ENCODE measurements at places on chromosomes 5 and 9.

GRCh38 chr5:90994796-90995195 is 388.3 kb downstream of the ARRDC3 start:
- DNase-seq = no peak

DNA sequence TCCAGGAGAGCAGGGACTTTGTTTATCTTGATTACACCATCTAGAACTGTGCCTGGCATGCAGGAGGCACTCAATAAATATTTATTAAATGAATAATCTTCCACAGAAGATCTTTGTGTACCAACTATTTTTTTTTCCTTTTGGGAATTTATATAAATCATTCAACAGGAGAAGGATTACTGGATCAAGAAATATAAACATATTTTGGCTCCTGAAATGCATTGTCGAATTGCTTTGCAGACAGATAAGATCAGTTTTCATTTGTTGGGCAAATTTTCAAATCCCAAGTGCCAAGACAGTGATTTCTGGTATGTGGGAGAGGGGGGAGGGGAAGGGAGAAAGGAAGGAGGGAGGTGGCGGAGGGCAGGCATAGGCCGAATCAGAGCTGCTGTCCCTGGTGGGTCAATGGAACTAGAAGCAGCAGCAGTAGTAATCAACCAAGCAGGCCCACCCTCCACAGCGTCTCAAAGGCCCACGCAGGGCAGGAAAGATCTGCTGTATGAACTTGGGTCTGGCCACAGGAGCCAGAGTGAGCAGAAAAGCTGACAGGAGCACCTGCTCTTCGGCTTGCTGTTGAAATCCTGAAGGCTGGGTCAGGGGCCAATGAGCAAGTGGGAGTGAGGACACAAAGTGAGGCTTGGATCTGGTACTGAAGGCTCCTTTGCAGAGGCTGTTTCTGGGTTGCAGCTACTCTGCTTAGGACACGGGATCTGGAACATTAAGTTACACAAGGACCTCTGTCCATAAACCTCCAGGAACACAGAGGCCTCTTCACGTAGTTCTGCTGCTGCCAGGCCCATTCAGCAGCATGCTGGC is 15.8 kb upstream of the TRAF1 start:
- DNase-seq = no peak

DNA sequence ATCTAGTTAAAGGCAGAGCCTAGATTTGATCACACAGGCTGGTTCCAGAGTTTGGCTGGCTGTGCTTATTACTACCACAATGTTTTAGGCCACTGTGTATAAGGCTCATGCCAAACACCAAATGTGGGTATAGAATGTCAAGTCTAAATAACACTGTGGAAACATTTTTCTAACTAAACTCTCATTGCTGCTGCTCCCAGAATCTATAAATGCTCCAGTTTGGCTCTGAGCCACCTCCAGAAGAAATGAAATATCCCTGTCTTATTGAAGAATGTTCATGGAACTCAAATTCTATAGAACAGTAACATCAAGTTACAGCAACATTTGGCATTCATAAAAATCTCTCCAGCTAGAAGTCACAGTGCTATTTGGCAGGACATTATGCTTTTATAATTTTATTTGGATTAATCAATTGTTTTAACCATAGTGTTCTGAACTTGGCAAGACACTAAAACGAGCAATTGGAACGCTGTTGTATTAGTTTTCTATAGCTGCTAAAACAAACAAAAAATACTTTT is 178.1 kb upstream of the COX7C start:
- DNase-seq = no peak

- peak; percentile 78 for DNase-seq
These were observed 1.9 kb upstream of the IL13 start for GRCh38 chr5:132655821-132656773.

DNA sequence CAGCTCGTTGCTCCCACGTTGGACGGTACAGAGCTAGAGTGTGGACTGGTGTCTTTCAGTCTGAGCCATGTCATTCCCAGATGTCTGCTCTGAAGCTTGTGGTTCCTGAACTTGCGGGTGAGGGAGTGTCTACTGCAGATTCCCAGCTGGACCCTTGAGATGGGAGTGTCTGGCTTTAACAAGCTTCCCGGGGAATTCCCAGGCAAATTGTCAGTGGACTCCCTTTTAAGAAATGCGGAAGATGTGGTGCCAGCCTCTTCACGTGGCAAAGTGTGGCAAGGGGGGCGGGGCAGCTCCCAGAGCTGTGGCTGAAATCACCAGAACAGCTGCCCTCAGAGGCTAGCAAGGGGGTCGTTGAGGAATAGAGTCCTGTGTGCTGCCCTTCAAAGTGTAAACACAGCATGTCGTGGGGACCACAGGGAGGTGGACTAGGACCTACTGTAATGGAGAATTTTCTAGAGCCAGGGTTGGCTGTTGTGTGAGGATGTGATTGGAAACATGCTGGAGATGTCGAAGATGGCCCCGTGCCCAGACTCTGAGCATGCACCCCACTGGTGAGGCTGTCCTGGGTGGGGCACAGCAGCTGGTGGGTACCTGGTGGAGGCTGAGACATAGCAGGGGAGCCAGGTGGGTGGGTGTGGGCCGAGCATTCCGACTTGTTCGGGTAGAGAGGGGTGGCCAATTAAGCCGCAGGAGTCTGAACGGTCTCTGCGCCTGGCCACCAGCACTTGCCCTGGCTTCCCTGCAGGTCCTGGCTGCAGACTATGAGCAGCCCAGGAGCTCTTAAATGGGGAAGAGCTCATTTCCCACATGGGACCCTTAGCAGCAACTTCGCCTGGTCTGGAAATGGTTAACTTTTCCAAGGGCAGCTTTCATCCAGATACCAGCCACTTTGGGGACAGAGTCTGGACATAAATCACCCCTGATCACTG is 37.4 kb downstream of the PRRX2 start:
- no peak for DNase-seq

DNA sequence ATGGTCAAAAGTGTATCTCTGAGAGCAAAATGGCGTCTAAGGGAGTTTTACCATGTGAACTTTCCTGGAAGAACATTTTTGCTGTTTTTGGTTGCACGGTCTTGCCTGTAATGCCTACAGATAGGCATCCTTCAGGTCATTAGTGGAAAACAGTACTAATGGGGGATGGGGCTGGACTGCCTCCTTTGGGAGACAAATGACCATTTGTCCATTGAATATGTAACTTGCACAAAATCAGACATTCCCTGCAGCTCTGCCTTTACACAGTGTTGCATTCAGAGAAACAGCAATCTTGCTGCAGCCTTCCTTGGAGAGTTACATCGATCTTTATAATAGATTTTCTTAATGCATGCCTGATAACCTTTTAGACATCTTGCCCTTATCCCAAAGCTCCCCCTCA is 138.5 kb upstream of the EGFLAM start:
- DNase-seq = no peak

- DNase-seq = no peak
These were observed 21.9 kb downstream of the PTGS1 start for GRCh38 chr9:122392714-122393113.

DNA sequence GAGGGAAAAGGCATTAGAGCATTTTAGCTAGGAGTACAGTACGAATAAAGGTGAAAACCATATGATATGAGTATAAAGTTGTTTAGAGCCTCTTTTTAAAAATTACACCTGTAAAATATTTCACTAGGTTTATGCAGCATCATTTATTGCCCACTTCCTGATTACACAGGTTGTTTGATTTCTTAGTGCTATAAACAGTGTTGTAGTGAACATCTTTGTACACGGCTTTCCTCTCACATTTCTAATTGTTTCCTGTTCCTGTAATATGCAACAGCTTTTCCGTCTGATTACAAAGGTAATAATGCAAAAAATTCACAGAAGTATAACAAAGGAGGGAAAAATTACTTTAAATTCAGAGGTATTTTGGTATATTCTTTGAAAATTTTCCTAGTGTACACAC is 13.0 kb downstream of the STOM start:
- no peak for DNase-seq

- no peak for DNase-seq
These were observed 26.8 kb downstream of the BARHL1 start for GRCh38 chr9:132609184-132609583.

GRCh38 chr5:88758184-88758583 is 124.8 kb downstream of the MEF2C start:
- no peak for DNase-seq

DNA sequence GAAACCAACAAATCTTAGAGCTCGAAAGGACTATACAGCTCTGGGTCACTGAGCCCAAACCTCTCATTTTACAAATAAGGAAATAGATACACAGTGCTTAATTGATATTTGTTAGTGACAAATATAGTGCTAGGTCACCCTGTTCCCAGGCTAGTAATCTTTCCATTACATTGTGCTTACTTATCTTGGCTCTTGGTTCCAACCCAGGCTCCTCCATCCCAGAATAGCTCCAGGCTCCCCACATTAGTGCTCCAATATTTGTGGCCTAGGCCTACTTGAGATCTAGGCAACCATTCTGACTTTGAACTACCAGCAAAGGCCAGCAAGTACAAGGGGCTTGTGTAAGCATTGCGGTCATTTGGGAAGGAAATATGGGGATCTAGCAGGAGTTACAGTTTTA is 21.7 kb upstream of the SUB1 start:
- DNase-seq = no peak

DNA sequence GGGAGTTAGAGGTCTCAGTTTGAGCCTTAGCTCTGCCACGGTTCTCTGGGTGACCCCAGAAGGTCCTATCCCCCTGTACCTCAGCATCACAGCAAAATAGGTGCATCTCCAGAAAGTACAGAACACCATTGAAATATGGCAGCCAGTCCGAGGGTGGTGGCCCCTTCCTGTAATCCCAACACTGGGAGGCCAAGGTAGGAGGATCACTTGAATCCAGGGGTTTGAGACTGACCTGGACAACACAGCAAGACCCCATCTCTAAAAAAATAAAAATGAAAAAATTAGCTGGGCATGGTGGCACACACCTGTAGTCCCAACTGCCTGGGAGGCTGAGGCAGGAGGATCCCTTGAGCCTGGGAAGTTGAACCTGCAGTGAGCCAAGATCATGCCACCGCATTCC is 7.0 kb upstream of the CRB2 start:
- DNase-seq = no peak

DNA sequence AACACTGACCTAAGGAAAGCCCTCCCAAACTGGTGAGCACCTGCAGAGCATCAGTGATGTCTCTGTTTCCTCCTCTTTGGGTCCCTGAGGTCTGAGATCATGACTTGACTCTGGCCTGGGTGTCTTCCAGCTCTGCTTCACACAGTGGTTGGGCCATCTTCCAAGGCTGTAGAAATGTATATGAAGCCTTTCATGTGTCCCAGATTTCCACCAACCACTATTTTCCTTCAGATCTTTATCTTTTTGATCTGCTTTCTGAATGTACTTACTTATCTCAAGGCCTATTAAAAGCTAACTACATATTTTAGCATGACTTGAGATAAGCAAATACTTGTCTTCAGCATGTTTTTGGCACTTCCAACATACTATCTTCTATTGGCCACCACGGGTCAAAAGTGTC is 47.1 kb downstream of the PRELID2 start:
- DNase-seq = no peak

- no peak for DNase-seq
These were observed 65.7 kb upstream of the SYK start for GRCh38 chr9:90735952-90736351.

DNA sequence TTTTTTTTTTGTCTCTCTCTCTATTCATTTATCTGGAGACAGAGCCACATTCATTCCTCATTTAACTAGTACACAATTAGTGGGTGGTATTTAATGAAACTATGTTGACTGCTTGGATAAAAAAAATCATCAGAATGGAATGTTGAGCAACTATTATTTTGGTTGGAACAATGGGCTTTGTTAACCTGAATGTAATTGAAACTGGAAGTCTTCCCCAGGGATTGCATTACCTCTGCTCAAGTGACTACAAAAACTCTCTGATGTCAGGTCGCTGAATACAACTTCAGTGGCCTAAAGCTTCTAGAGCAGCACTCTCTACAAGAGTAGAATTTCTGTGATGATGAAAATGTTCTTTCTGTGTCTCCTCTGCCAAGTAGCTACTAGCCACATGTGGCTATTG is 295.8 kb downstream of the DEPDC1B start:
- no peak for DNase-seq

GRCh38 chr5:79697222-79698170 is 7.9 kb downstream of the CMYA5 start:
- DNase-seq = peak; percentile 89

DNA sequence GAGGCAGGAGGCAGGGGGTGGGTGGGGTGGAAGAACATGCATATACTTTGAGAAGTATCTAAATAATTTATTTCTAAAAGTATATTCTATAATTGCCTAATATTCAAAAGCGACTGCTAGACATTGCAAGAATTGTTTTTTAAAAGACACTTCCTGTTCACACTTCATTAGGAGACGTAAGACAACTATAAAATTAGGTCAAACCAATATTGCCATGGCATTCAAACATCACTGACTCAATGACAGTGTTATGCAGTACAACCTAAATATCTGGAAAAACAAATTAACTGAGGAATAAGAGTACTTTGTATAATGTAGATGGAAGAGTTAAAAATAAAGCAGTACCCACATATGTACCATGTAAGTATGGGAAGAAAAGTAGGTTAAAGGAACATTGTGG is 4.5 kb downstream of the CCNH start:
- DNase-seq = no peak

DNA sequence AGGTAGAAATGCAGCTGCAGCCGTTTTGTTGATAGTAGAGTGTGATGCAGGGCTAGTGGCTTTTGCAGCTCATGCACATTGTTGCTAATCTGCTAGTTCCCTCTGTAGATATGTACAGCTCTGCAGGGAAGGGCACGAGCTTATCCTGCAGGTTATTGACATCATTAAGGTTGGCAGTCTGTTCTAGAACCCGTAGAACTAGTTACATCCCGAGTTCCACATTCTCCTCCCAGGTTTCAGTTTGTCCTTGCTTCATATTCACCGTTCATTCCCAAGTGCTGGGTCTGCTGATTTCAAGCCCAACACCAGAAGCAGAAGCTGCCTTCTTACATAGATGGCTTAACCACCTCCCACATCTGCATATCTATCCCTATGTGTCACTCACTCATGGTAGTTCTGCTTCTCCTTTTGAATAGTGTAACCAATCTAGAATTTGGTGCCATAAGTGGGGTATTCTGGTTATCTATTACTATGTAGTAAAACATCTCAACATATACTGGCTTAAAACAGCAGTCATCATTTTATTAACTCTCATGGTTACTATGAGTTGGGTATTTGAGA is 38.1 kb downstream of the CRHBP start:
- no peak for DNase-seq

All from erythroblast (primary cell).